ENCODE measurements at places on chromosomes 5 and 9.

GRCh38 chr9:128499920-128500319 lies 4.6 kb upstream of the GLE1 start:
- DNase-seq: no peak

- DNase-seq: no peak
Measured at GRCh38 chr5:68533051-68533450, 317.5 kb downstream of the PIK3R1 start.

GRCh38 chr5:175683921-175684320 lies 26.1 kb downstream of the HRH2 start:
- no peak for DNase-seq

DNA sequence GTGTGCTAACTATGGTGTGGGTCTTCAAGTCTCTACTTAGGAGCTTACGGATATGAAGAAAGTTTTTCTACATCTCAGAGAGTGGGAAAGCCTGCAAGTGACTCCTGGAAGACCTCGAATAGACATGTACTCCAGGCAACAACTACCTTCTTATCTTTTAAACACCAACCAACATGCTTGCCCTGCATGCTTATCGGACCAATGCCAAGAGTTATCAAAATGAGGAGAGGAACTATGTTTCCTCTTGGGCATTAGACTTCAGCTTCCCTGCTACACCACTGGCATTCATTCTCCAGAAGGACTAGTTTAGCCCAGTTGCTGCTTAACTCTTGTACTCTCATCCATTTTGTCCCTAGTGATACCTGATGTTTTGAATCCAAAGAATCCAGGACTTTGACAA lies 74.7 kb upstream of the MAN2A1 start:
- DNase-seq: no peak

- no peak for DNase-seq
Measured at GRCh38 chr5:125484272-125484741, 737.9 kb upstream of the ZNF608 start.

- DNase-seq: no peak
Measured at GRCh38 chr9:110142868-110143481, 65.0 kb downstream of the C9orf152 start.

DNA sequence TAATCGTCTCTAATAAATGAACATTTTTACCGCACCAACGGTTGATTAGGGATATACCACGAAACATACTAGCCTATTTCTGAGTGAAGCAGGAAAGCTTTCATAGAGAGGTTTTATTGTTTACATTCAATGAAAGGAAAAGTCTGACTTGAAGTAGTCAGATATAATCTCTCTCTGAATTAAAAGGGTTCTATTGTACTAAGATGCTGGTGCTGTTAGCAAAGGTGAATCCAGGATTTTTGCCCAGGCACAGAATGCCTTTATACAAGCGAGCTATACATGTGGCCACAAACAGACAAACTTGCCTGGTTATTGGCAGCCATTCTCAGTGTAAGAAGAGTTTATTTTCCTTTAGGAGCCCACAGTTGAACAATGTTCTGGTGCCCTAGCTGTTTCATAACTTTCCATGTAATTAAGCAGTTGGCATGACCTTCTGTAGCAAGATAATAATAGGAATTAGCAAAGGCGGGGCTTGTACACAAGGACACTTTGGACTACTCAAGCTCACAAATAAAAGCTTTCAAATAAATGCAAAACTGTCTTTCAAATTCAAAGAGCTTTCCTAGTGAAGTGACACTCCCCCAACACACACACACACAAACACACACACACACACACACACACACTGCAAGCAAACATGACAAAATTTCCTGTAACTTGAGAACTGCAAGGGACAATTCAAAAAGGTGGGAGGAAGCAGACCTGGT lies 198.7 kb upstream of the MAP3K1 start:
- DNase-seq: no peak
